ENCODE measurements at places on chromosomes 2 and 18.

DNA sequence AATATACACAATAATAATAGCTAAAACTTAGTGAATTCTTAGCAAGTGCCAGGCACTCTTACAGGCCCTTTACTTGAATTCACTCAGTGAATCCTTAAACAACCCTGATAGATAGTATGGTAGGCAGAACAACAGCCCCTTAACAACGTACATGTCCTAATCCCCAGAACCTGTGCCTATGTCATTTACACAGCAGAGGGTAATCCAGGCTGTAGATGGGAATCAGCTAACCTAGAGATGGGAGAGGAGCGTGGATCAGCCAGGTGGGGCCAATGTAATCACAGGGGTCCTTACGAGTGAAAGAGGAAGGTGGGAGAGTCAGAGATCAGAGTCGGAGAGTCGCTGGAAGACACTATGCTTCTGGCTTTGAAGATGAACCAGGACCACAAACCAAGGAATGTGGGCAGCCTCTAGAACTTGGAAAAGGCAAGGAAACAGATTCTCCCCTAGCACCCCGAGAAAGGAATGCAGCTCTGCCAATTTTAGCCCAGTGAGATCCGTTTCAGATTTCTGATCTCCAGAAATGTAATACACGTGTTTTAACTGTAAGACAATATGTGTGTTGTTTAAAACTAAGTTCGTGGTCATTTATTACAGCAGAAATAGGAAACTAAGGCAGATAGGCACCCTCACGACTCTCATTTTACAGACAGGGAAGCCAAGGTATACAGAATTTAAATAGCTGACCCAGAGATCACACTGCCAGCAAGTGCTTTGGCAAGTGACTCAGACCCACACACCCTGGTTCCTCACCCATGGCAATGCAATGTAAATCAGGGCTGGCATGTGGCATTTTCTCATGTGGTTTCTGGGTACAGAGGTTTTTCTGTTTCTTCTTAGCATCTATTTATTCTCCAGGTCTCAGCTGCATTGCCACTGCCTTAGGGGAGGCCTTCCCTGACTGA lies 68.9 kb downstream of the DOCK10 start:
- peak; percentile 15 for DNase-seq

DNA sequence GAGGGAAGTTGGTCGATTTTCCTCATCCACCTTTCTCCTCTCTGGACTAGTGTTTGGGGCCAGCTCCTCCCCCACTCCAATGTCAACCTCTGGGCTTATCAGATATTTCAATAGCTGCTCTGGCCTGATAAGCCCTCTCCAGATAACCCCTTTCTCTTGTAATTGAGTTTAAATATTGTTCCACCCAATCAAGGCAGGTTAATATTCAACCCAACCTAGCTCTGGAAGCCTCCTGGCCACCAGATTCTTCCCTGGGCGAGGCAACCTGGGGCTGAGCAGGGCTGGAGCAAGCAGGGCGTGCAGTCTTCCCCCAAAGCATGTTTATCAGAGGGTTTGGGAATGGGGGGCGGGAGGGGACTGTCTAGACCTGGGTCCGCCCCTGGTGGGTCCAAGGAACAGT lies 73.8 kb downstream of the TFCP2L1 start:
- no peak for DNase-seq

- peak; percentile 80 for DNase-seq
Observed at GRCh38 chr2:231482806-231483391, 18.6 kb upstream of the NCL start.

DNA sequence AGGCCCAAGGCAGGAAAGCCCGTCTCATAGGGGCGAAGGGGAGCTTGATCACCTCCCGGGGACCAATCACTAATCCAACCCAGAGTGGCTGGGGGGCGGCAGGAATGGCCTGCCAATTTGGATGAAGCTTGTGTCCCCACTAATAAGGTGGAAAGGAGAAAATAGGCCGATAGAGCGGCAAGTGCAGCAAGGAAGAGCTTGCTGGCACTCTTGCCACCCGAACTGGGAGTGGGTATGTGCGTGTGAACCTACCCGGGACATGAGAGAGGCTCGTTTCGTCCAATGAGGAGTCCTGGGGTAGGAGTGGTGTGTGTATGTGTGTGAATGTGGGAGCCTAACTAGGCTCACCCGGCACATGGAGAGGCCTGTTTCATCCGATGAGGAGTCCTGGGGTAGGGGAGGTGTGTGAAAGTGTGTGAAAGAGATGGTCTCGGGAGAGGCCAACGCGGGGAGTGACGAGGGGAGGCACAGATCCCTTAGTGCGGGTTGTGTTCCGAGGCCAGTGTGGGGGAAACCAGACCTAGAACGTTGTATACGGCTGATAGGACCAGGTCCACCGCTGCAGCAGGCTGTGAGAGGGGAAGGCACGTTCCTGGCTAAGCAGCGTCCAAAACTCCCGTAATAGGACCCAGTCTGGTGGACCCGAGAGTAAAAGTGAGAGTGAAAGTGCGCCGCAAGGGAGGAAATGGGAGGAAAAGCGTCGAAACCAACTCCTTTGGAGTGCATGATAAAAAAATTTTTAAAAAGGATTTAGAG lies 47.1 kb upstream of the SELENOI start:
- peak; percentile 21 for DNase-seq

DNA sequence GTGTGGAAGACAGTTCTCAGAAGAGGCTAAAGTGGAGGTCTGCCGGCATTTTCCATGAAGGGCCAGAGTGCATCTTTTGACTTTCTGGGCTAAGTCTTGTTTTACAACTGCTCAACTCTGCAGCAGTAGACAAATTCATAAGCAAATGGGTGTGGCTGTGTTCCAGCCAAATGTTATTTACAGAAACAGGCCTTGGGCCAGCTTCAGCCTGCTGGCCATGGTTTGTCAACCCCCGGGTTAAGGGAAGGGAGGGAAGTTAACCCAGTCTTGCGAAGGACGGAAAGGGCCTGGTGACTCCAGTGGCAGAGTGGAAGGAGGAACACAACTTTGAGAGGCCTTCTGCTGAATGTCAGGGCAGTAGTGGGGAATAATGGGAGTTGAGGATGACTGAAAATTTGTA lies 34.3 kb upstream of the NCKAP5 start:
- no peak for DNase-seq

- no peak for DNase-seq
Observed at GRCh38 chr2:172870396-172870795, 134.8 kb downstream of the RAPGEF4 start.

- DNase-seq, result no peak
Observed at GRCh38 chr18:77157312-77157711, 24.7 kb upstream of the MBP start.
